ENCODE measurements at places on chromosomes 4 and X.
A peak's percentile ranks its signal among the peaks of the same experiment; 100 is the strongest.

DNA sequence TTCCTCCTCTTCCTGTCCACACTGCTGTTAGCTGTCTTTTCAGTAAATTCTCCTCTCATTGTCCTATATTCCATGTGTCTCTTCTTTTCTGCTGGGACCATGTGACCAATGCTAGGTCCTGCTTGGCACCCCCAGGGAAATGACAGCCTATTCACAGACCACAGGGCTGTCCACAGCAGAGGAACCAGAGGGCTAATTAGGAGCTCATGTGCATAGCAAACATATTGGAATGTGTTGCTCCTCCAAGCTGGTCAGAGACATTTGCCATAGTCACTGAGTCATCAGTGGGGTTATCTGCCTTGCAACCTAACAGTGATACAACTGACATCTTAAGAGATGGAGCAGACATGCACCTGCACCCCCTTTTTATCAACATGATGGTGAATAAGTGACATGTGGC, 67.9 kb upstream of the PUDP start:
- no peak for DNase-seq

DNA sequence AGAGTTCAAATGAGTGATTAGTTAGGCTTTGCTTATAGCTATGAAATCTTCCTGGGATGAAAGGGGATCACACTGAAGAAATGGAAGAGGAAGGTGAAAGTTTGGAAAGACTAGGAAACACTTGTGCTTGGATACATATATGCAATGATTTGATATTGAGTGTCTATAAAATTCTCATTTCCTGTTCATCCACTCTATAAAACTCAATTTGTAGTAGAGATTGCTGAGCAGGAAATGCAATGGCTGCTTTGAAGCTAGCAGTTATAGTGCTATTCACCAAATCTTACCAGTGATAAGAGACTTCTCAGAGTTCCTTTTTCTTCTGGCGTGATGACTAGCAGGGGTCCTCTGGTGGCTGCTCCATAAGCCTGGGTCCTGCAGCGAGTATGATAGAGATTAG, 128.1 kb upstream of the HPF1 start:
- no peak for DNase-seq

DNA sequence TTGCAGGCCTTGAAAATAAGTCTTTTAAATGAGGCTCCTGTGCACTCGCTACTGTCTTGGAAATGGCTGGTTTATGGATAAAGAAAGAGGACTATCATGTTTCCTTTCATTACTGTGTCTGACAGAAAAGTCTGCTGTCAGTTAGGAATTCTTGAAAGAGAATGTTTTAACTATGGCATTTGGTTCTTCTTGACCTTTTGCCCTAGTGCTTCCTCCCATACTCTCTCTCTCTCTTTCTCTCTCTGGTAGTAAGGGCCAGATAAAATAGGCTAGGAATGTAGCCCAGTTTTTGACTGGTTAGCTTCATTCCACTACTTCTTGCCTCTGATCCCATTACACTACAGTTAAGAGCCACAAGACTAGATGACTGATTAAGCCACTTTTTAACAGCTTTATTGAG, 29.8 kb downstream of the YY2 start:
- no peak for DNase-seq

- DNase-seq, result no peak
These were observed 857.0 kb upstream of the HTR2C start for GRCh38 chrX:113726898-113727297.

DNA sequence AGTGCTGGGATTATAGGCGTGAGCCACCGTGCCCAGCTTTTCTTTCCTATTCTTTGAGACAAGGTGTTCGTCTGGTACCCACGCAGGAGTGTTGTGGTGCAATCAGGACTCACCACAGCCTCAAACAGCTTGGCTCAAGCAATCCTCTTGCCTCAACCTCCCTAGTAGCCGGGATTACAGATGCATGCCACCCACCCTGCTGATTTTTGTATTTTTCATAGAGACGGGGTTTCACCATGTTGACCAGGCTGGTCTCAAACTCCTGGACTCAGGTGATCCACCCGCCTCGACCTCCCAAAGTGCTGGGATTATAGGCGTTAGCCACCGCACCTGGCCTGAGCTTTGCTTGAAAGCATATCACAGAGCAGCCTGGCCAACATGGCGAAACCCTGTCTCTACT, 1.5 kb upstream of the CRLF2 start:
- DNase-seq, result no peak

GRCh38 chrX:27555514-27555913, 34.6 kb upstream of the DCAF8L2 start:
- DNase-seq, result no peak

GRCh38 chr4:174522183-174523024, at the start of gene HPGD:
HPGD (minus strand) TSS chr4:174522488; CDS start chr4:174522451, 37 bp downstream.
- peak; percentile 61 for DNase-seq

- no peak for DNase-seq
These were observed 14.3 kb downstream of the PCDH19 start for GRCh38 chrX:100395781-100396180.

DNA sequence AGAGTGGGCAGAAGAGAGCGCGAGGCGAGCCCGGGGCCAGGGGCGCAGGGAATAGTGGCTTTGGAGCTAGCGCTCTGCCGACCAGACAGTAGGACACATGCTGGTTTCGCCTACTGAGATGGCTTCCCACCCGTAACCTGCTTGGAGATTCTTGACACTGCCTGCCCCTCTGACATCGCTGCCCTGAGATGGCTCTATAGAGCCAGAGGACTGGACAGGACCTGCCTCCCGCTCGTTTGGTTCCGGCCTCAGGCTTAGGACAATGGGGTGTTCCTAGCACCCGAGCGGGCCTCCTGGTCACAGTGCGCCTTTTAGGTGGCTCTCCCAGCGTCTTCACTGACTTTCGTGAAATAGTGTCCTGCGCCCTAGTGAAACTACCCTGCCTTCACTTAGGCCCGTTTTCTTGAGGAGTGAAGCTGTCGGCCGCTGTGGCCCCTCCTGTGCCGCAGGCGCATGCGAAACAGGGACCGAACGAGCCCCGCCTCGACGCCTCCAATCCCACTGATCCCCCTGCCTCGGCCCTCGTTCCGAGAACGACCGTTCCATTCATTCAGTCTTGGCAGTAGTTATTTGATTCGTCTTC, 608 bp downstream of the TAF1 start:
- peak; percentile 37 for DNase-seq

- no peak for DNase-seq
These were observed 14.8 kb downstream of the LAMTOR3 start for GRCh38 chr4:99879458-99879857.

- no peak for DNase-seq
These were observed 25.5 kb downstream of the CHST7 start for GRCh38 chrX:46599051-46599560.

DNA sequence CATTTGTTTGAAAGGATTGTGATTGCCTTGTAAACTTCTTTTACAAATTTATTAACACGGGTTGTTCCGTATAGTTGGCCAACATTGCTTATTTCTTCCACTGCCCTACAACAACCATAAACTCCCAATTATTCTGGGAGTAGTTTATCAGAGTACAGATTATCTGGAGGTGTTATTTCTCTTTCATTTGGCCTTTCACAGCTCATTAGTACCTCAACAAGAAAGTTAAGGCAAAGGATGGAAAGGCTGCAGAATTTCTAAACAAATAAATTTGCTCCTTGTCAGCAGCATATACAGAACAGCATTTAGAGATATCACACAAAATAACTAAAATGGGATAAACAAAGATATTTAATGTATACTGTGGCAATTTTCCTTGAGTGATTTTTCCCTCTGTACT, 548.8 kb downstream of the DMD start:
- DNase-seq, result no peak

GRCh38 chr4:122898370-122899150, 23.8 kb downstream of the NUDT6 start:
- no peak for DNase-seq

DNA sequence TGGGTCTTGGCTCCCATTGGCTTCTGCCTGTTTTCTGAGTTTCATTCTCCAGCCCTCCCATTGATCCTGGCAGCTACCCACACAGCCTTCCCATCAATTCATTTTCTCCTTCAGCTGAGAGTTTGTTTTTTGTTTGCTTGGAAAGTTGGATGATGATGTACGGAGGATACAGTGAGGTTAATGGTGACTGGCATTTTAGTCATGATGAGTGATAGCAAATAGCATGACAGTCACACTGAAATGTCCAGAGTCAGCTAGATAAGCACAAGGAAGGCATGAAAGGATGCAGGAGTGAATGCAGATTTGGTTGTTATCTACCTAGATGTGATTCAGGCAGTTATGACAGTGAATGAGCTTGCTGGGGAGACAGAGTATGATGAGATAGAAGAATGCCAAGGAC, 30.6 kb upstream of the LCORL start:
- DNase-seq, result no peak

- DNase-seq, result no peak
These were observed 1318.5 kb downstream of the STIM2 start for GRCh38 chr4:28179126-28179525.

GRCh38 chr4:169275180-169275579, 4.4 kb upstream of the SH3RF1 start:
- no peak for DNase-seq

- no peak for DNase-seq
These were observed 49.2 kb downstream of the IDS start for GRCh38 chrX:149455934-149456333.

DNA sequence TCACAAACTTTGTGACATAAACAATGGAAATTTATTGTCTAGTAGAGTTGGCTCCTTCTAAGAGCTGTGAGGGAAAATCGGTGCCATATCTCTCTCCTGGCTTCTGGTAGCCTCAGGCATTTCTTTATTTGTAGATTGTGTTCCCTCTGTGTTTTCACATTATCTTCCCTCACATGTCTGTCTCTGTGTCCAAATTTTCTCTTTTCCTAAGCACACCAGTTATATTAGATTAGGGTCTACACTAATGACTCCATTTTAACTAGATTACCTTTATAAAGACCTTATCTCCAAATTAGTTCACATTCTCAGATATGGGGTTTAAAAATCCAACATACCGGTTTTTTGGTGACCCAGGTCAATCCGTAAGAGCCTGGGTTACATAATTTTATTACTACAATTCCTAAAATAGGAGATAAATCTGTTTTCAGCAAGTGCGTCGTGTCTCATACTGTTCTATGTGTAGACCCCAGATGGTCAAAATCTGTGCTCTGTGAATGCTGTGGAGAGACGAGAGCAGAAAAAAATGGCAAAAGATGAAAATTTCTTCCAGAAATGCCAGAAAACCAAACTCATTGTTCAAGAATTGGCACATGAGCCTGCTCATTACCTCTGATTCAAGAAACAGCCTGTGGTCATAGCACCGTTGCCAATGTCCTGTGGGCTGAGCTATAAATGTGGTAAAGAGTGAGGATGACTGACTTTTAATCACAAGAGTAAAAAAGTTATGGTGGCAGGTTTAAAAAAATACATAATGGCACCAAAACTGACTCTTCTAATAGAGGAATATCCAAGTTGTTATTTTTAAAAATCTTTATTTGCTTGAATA, 574.7 kb downstream of the PCDH7 start:
- no peak for DNase-seq

GRCh38 chrX:13797512-13797911, 19.4 kb downstream of the GPM6B start:
- no peak for DNase-seq

- DNase-seq, result no peak
These were observed 307.5 kb upstream of the SLIT2 start for GRCh38 chr4:19944251-19944650.

DNA sequence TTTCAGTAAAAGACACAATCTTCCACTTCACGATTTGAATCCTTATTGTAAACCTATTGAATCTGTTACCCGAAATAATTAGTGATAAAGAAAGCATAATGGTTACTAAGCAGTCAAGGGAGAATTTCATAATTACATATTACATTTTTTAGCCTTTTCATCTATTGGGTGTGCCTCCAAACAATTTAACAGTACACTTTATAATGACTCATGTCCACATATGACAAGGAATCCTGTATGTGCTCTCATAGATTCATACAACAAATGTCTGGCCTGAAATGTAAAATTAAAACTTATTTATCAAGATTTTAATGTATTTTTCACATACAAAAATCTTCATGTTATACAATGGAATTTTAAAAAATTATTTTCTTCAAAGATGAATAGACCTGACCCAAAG, 39.4 kb downstream of the PPP3CA start:
- no peak for DNase-seq

Data from activated CD4-positive, alpha-beta memory T cell treated with anti-CD3 and anti-CD28 coated beads for 36 hours (primary cell).